ENCODE measurements at places on chromosomes 13 and 19. TPM values are rescaled to one million over a fixed set of nuclear protein-coding genes. Genes with fewer than 3 reads are reported as not detected.

- no peaks in the 10 kb centered on the region for H3K36me3 ChIP-seq
- H3K4me3 ChIP-seq, result peak overlapping the region; percentile 70
- H3K4me1 ChIP-seq, result peaks cover 53% of the 10 kb centered on the region
- H3K27ac ChIP-seq, result peak overlapping the region; percentile 50
Measured at GRCh38 chr19:3094601-3095440, 659 bp downstream of the GNA11 start.

DNA sequence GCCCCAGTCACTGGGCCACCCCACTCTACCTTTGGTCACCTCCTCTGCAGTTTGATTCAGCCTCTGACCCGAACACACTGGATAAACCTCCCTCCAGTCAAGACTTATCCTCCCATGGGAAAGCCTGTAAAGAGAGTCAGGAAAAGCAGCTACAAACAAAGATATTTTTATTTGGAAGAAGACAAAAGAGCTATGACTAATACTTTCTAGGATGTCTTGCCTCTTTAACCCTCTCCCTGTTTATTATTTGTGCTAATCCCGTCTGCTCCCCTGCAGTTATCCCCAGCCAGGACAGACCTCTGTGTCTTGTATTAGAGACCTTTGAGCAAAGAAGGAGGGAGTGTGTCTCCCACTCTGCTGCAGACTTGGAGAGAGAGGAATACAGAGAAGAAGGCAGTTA lies 178.3 kb downstream of the EFNB2 start:
- no peak overlapping the region for H3K4me3 ChIP-seq
- no peaks in the 10 kb centered on the region for H3K27me3 ChIP-seq
- no peaks in the 10 kb centered on the region for H3K4me1 ChIP-seq
- H3K27ac ChIP-seq, result no peak overlapping the region
- no peak for DNase-seq

- peaks cover 44% of the 10 kb centered on the region for H3K27me3 ChIP-seq
- peaks cover 31% of the 10 kb centered on the region for H3K4me1 ChIP-seq
- H3K36me3 ChIP-seq, result no peaks in the 10 kb centered on the region
- no peak overlapping the region for H3K27ac ChIP-seq
Measured at GRCh38 chr19:30228835-30229524, 143.2 kb upstream of the ZNF536 start.

DNA sequence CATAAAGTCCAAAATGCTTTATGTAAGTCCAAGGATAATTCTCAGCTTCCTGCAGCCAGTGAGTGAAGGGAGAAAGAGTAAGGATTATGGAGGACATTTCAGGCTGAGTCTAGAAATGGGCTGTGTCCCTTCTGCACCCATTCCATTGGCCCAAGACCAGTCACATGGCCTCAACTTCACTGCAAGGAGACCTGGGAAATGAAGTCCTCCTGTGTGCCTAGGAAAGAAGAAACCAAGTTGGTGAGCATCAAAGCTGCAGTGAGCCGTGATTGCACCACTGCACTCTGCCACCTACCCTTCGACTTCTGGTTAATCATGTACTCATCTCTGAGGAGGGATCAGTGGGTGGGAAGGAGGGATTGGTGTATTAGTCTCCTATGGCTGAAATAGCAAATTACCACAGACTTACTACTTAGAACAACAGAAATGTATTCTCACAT lies 3.6 kb upstream of the CD37 start:
- no peak for DNase-seq
- H3K27ac ChIP-seq, result no peak overlapping the region
- no peaks in the 10 kb centered on the region for H3K4me1 ChIP-seq
- no peak overlapping the region for H3K4me3 ChIP-seq
- no peaks in the 10 kb centered on the region for H3K36me3 ChIP-seq

DNA sequence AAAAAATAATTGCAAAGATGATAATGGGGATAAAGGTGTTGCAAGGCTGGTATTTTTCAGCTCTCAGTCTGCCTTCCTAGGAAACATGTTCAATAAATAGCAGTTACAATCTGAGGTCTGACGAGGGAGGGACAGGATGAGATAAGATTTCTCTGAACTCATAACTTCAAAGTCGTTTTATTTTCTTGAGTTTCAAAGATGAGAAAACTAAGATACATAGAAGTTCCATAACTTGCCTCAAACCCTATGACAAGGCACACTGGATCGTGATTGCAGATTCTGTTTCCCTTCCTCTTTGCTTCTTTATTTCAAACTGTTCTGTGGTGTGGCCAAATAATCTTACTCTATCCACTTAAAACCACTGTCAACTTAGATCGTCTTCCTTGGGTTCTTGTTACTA lies 327.2 kb downstream of the GPC5 start:
- no peak overlapping the region for H3K4me3 ChIP-seq
- no peaks in the 10 kb centered on the region for H3K27me3 ChIP-seq
- H3K36me3 ChIP-seq, result no peaks in the 10 kb centered on the region
- DNase-seq, result no peak
- H3K4me1 ChIP-seq, result no peaks in the 10 kb centered on the region
- no peak overlapping the region for H3K27ac ChIP-seq

- no peak for DNase-seq
- H3K27me3 ChIP-seq, result no peaks in the 10 kb centered on the region
- H3K36me3 ChIP-seq, result no peaks in the 10 kb centered on the region
- peaks cover 67% of the 10 kb centered on the region for H3K4me1 ChIP-seq
- H3K27ac ChIP-seq, result peak overlapping the region; percentile 76
Measured at GRCh38 chr19:4970558-4971423, 1.9 kb downstream of the KDM4B start.

DNA sequence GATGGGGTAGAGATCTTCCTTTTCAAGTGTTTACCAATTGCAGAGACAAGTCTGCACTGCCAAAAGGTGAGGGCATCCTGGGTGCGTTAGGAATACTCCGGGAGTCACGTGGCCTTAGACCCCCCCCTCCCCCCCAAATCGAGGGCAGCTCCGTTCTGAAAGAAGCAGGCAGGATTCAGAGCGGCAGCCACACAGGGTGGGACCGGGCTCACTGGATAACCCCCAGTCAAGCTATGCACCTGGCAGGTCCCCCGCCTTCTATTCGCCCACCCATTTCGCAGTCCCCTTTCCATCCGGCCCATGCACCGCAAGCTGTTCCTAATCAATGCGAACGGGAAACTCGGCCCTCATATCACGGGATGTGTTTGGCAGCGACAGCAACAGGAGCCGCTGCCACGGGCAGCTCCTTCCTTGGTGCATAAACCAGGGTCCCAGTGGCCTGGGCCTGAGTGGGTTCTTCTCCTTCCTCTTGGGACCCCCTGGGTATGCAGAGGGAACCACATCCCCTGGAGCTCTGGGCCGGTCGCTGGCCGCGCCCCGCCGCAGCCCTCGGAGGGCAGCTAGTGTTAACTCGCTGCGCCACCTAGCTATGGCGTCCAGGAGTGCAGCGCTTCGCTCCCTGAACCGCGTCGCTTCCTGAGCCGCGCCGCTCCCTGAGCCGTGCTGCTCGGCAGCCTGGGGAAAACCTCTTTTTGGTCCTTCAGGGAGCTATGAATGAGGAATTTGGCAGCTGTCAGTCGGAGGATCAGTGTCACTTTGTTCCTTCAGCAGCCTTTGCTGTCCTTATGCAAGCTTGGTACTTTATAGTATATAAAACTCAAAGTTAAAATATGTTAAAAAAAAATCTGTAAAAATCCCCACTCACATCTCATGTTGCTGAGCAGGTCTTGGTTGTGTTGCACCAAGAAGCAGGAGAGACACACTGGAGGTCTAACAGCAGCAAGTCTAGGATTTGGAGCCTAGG lies 41.4 kb downstream of the LYL1 start:
- H3K27ac ChIP-seq, result peak overlapping the region; percentile 61
- H3K4me3 ChIP-seq, result peak overlapping the region; percentile 34
- H3K27me3 ChIP-seq, result no peaks in the 10 kb centered on the region

GRCh38 chr19:19445288-19445687 lies 39.8 kb downstream of the GATAD2A start:
- no peaks in the 10 kb centered on the region for H3K36me3 ChIP-seq
- peaks cover 12% of the 10 kb centered on the region for H3K4me1 ChIP-seq
- no peak overlapping the region for H3K4me3 ChIP-seq
- no peaks in the 10 kb centered on the region for H3K27me3 ChIP-seq
- peak overlapping the region; percentile 82 for H3K27ac ChIP-seq

DNA sequence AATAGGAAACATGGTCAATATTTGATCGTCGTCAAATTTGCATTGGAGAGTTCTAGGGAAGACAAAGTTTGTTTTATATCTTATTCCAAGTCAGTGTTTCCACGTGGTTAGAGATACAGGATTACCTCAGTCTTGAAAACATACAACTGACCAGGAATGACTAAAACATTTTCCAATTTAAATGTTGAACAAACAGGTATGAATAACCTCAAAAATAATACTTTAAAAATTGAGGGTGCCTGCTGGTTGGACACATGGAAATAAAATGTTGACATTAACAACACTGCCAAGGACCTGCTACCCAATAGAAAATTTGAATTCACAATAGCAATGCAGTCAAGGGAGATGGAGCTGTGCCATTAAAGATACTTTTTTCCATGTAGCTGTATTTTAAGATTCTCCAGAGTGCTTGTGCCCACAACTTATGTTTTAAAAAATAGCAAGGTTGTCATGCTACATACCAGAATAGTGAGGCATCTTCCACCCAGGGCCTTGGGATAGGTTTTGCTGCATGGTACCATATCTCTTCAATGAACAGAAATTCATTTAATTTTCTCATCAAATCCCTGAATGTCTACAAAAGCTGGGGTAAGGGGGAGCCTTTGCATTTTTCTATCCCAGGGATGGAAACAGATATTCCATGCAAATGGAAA lies 260.8 kb downstream of the EFNB2 start:
- no peaks in the 10 kb centered on the region for H3K27me3 ChIP-seq
- H3K4me3 ChIP-seq, result no peak overlapping the region
- H3K36me3 ChIP-seq, result no peaks in the 10 kb centered on the region
- no peak for DNase-seq

Gene TARM1
- total RNA-seq, result not detected

Gene ZNF432
- total RNA-seq, result 8.7 TPM

Gene SMIM24
- not detected for total RNA-seq

Gene FAM124A
- 2.4 TPM for total RNA-seq

Gene HCST
- total RNA-seq, result 26.0 TPM

Measured in left lung (tissue), 14 donors.